ENCODE measurements at places on chromosomes 1 and 21.
A peak's percentile ranks its signal among the peaks of the same experiment; 100 is the strongest.

DNA sequence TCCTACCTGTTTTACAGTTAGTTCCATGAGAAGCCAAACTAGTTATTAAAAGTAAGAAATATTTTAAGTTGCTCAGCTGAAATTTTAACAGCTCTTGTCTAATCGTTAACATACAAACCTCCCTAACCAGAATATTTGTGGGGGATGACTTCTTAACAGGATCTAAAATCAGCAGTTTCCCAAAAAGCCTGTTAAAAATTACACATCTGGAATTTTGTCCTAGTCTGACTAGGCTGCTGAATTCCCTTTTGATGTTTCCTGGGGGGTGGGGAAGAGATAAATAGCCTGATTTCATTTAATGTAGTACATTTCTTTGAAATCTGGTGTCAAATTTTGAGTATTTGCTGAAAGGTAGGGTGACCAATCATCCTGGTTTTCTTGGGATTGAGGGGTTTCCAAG, 78.8 kb upstream of the ARHGAP29 start:
- no peak for DNase-seq

DNA sequence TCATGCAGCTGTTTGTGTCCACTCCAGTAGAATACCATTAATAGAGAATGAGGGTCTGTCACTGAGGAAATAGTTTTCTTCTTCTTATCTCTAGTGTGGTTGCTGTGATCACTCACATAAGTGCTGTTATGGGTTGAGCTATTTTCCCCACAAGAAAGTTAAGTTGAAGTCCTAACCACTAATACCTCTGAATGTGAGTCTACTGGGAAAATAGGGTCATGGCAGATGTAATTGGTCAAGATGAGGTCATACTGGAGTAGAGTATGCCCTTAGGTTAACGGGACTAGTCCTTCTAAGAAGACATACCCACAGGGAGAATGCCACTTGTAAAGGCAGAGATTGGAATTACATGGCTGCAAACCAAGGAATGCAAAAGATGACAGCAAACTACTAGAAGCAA, 70.5 kb upstream of the COL24A1 start:
- no peak for DNase-seq

GRCh38 chr21:31397939-31398338, 53.9 kb upstream of the TIAM1 start:
- DNase-seq, result no peak

- no peak for DNase-seq
These were observed 50.9 kb downstream of the VANGL2 start for GRCh38 chr1:160451119-160451858.

DNA sequence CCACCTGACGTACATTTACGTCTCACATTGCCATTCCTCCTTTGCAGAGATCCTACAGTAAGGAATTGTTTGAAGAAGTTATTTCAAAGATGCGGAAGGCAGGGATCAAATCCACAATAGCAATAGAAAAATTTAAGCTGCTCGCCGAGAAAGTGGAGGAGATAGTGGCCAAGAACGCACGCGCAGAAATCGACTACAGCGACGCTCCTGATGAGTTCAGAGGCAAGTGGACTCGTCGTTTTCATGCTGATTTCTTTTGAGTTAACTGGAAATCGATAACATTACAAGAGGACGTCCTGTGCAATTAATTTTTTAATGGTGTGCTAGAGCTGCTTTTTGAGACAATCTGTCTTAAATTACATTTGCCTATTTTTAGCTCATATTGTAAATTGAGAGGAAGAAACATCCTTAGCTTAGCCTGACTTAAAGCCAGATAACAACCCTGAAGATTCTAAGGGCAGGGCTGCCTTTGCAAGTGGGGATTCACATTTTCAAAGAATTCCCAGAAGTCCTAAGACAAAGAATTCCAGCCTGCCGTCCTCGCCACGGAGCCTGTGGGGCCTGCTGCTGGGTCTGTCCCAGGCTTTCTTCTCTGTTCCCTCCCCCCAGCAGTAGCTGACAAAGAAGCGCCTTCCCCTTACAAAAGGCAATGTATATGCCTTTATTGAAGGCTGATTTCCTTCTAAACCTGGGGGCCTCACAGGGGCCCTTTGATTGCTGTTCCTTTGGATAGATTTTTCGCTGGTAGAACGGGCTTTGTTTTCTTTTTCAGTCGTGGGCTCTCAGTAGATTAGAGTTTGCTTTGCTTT, 31.6 kb upstream of the KIF1B start:
- DNase-seq, result no peak

- DNase-seq, result no peak
These were observed 325.9 kb upstream of the ADAMTS5 start for GRCh38 chr21:27292783-27293182.

DNA sequence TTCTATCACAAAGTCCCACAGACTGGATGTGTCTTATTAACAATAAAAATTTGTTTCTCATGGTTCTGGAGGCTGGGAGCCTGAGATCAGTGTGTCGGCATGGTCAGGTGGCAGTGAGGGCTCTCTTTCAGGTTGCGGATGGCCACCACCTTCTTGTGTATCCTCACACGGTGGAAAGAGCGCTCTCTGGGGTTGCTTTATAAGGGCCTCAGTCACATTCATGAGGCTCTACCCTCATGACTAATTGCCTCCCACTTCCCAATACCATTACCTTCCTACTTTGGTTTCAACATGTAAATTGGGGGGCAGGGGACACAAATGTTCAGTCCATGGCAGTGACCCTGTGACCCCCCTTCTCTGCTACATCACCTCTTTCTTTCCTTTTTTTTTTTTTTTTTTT, 20.7 kb upstream of the MX1 start:
- DNase-seq, result no peak

GRCh38 chr1:238457610-238458009, 566.9 kb upstream of the ZP4 start:
- no peak for DNase-seq

DNA sequence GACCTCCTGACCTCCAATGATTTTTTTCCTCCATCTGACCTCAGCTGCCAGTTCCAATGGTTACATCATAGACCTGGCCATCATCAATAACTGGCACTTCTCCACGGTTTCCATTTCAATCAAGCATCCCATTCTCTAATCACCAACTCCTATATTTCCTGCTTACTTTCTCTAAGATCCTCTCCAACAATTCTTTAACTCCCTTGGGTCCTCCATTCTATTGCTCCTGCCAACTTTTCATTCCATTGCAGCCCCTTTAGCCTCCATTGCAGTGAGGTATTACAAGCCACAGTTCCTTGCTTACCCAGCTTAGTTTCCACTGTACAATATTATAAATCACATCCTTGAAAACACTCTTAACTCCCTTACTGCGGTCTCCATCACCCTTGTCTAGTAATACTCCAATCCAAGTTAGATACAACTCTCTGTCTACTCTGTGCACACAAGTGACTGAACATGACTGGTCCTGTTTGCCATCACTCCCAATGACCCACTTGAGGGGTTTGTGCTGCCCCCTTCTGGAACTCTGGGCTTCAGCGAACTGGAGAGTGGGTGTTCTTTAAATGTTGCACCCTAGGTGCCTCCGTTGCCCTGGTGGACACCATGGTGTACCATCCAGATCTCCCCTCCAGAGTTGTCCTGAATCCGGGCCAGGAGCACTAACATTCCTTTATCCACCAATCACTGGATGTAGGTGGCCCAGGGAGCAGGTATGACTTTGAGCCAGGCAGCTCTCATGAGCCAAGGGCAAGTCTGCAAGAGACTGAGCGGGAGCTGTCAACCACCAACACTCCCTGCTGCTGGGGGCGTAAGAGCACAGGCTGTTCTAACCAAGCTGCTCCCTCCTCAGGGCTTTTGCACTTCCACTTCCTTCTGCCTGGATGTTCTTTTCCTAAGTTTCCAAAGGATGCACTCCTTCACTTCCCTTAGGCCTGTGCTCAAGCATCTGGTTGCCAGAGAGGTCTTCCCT, 3.7 kb upstream of the FNDC7 start:
- DNase-seq, result peak; percentile 73

- DNase-seq, result peak; percentile 56
These were observed at the start of gene ARHGAP29 for GRCh38 chr1:94237291-94238226. ARHGAP29 (minus strand) TSS chr1:94237584; CDS start chr1:94231611, 5,973 bp downstream.

- DNase-seq, result peak; percentile 58
These were observed 24.4 kb downstream of the RRAGC start for GRCh38 chr1:38834937-38835827.

DNA sequence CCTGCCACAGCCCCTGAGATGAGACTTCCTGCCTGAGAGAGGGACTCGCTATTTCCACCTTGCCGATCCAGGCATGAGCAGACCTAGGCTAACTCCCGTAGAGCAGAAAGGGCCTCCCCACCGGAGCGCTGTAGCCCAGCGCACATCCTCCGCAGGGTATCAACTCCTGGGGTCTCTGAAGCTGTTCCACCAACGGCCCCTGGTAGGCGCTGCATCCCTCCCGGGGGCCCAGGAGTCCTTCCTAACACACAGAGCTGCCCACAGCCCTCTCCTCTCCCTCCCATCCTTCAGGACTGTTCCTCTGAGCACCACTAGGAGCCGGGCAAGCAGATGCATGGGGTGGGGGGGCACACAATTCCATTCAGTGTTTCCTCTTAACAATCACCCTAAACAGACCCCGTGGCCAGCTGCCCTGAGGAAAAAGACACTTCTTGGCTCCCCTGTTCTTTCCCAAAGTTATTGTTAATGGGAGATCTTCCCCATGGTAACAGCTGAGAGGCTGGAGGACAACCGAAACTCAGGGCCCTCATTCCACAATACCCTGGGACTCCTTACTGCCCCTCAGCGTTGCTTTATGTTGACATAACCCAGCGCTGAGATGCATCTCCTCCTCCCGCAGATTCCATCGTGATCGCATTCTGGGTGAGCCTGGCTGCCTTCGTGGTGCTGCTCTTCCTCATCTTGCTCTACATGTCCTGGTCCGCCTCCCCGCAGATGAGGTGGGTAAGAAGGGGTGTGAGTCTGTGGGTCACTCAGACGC, 7.5 kb downstream of the MRAP start:
- no peak for DNase-seq

DNA sequence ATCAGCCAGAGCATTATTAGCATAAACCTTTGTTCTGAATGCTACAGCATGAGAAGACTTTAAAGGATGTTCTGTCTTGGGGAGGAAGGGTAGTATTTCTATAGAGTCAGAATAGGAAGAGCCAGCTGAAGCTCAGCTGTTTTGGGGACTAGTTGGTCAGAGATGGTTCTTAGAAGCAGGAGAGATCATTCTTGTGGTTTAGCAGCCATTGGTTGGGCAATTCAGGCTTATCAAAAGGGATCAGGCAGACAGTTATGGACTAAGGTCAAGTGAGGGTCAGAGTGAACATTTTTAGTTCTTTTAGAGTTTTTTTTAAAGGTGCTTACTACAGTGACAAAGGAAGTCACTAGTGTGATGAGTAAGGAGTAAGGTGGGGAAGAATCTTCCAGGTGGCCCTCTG, 245.5 kb downstream of the RPS6KC1 start:
- no peak for DNase-seq

DNA sequence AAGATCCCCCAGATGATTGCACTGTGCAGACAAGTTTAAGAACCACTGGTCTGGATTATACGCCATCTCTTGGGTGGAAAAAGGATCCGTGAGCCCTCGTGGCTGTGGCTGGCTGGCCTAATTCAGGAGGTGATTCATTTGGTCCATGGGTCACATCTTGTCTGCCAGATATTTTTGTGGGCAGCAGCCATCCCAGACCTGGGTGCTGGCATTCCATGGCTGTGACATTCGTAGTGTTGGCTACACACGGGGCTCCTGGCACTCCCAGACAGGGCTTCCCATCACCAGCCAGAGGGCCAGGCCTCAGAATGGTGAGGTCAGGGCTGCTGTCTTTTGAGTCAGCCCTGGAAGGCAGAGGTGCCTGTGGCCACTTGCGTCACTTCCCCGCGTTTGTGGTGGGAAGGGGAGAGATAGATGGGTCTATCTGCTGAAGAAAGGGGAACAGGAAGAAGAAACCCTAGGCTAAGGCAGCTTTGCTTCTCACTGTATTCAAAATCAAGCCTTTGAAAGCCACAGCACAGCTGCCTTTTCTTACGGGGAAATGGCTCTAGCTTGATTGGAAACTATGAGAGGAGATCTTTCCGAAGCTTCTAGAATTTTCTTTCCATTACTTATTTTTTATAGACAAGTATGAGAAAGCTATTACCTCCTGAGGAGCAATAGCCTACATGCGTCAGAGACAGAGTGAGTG, 32.4 kb downstream of the EIF2D start:
- DNase-seq, result peak; percentile 95

DNA sequence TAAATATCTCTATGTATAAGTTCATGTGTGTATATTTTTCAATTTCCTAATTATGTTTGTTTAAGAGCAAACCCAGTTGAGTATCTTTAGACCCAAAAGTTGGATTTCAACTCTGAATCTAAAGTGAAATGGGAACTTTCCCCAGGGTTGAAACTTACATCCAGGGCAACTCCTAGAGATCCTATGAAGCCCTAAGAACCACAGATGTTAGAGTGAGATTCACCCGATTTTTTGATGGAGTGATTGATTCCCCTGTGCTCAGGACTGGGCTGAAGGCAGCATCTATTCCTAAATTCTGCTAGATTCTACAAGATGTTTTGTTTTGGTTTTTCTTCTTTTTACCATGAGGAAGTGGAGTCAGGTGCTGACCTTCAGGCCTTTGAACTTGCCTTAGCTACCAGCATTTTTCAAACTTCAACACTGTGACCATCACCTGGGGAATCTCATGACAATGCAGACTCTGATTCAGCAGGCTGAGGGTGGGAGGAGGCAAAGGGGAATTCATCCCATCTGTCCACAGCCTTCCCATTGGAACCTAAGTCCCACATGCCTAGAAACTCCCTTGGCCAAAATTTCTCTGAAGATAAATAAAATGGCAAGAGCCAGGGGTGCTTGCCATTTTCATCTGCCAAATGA, 145.5 kb downstream of the ETS2 start:
- DNase-seq, result no peak

- no peak for DNase-seq
These were observed 102.4 kb upstream of the ZNF281 start for GRCh38 chr1:200512191-200512590.

DNA sequence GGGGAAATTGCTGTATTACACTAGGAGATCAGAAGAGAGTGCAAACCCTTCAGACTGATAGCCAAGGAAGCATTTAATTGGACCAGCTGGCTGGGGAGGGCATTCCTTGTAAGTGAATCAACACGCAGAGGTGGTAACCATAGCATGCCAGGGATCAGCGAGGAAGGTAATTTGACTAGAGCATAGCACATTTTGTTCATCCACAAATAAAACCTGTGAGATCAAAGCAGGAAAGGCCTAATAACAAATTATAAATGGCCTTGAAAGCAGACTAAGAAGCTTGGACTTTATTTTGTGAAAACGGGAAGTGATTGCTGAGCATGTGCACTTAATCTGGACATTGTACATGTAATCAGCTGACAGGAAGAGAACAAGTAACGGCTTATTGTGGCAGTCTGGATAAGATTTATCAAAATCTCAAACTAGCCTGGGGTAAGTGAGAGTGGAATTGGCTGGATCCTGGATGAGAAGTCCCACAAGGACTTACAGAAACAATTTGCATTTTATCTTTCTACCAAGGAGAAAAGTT, 11.7 kb upstream of the CD55 start:
- no peak for DNase-seq
